IMR-90 (cell line): ENCODE measurements at places on chromosomes 6 and 20.
A peak's percentile ranks its signal among the peaks of the same experiment; 100 is the strongest.

DNA sequence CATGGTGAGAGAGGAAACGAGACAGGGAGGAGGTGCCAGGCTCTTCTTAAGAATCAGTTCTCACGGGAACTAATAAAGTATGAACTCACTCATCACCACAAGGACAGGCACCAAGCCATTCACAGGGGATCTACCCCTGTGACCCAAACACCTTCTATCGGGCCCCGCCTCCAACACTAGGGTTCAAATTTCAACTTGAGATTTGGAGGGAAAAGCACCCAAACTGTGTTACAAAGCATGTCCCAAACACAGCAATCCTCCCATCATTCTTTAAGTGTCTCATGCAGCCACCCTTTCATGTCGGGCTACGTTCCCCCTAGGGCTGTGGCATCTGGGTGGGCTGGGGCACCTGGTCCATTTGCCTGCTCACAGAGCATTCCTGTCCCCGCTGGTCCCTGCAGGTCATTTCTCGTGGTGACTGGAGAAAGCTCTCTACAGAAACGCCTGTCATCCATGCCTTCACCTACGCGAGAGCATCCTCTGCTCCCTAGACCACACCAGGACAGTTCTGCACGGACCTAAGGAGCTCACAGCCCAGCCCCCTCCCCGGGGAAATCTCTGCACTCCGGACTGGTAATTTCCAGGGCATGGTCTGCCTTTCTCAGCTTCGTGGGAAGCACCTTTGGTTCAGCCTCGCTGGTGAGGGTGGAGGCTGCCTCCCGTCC, 79.6 kb downstream of the TTLL2 start:
- no peak for DNase-seq

GRCh38 chr20:10919396-10920140, 245.8 kb upstream of the JAG1 start:
- peak; percentile 86 for DNase-seq

- DNase-seq, result no peak
Observed at GRCh38 chr20:52389606-52390005, 198.0 kb upstream of the ZFP64 start.

- DNase-seq, result peak; percentile 21
Observed at GRCh38 chr20:49482621-49483017, at the start of gene KCNB1. Gene KCNB1, minus strand, starts transcription at chr20:49482668. Its CDS starts 188 bp downstream, at chr20:49482480.

DNA sequence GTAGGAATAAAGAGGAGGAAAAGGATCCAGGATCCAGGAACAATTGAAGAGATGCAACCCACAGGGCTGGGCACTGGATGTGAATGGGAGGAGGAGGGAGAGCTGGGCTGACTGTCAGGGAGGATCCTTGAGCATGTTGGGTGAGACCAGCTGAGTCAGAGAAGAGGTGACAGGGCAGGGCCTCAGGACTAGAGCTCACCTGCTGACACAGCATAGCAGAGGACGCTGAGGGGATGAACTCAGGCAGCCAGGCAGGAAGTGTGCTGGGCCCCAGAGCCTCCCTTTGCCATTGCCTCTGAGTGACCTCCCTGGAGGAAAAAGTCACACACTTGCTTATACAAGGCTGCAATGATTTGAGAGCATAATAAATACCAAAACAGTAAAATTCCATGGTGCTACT, 72.3 kb downstream of the ZNF133 start:
- no peak for DNase-seq

DNA sequence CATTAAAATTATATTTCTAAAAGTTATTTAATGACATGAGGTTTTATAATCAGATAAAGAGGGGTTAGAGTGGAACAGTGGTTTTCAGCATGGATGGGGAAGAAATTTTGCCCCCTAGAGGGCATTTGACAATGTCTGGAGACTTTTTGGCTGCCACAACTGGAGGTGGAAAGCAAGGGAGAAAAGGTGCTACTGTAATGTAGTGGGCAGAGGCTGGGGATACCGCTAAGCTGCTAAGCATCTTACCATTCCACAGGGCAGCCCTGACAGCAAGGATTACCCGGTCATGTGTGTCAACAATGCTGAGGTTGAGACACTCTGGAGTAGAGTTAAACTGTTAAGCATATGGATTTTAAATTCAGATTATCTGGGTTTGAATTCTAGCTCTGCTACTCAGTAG, 52.9 kb upstream of the FABP7 start:
- DNase-seq, result peak; percentile 37

- DNase-seq, result no peak
Observed at GRCh38 chr6:140789466-140789865, 1343.3 kb upstream of the GJE1 start.

DNA sequence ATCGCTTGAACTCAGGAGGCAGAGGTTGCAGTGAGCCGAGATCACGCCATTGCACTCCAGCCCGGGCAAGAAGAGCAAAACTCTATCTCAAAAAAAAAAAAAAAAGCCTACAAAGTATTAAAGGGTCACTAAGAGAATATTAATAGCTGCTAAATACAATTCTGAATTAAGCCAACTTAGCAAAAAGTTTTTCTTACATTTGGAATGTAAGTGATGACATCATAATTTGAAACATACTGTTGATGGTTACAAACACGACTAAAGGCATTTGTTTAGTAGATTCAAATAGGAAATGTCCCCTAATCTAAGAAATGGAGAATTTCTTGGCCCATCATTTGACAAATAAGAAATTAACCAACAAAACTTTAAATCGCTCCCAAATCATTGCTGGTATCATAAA, 282.8 kb downstream of the RNGTT start:
- no peak for DNase-seq

GRCh38 chr20:14826543-14827313, 489.3 kb upstream of the FLRT3 start:
- no peak for DNase-seq

- no peak for DNase-seq
Observed at GRCh38 chr6:154800338-154800737, 67.1 kb downstream of the SCAF8 start.

DNA sequence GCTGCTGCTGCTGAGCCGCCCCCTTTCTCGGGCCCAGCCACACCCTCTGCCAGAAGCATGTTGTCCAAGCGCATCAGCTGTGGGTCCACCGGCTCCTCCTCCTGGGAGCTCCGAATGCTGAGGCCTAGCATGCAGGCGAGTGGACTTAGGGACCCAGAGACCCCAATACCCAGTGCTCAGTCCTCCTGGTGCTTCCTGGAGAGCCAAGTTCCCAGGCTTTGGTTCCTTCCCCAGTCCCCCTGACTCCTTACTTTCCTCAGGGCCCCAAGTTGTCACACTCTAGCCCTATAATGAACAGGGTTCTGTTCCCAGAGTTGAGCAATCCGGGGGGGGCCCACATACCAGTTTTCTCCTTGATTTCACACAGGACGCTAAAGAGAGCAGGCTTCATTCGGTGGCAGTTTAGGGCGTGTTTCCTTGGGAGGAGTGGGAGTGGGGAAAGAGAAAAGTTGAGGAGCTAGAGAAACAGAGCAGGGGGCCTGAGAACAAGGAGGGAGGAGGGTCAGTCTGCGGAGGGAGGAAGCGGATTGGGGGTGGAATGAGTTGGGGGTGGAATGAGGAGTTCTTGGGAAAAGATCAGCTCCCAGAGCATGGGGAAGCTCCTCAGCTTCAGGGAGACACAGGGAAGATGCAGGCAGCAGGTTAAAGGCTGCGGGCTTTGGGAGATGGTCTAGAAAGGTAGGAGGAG, 1.5 kb downstream of the PBX2 start:
- DNase-seq, result peak; percentile 12

DNA sequence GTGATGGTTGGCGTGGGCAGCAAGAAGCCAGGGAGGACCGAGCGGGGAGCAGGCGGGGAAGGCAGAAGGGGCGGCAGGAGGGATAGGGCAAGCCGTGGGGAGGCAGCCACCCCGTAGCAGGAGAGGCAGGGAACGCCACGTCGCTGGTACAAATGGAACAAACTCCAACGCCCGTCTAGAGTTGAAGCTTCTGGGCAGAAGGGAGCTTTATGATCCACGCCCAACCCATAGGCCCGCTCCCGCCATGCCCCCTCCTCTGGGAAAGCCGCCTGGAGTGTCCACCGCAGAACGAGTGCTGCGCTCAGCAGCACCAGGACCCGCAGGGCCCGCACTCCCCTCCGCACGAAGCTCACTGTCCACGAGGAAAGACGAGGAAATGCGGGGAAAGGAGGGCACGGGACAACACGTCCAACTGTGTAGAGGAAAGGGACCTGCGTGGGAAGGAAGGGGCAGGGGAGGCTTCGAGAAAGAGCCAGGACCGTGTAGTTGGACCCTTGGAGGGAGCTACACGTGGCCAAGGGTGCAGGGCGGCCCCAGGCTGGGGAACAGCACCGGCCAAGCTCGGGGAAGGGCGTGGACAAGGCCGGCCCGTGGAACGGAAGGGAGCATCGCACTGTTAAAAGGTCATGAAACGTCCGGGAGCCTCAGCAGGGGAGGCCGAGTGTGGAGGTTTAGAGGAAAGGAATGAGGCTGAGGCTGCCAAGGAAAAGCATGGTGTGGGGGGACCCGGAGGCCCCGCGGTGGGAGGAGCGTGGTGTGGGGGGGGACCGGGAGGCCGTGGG, 204.0 kb downstream of the DLL1 start:
- no peak for DNase-seq

DNA sequence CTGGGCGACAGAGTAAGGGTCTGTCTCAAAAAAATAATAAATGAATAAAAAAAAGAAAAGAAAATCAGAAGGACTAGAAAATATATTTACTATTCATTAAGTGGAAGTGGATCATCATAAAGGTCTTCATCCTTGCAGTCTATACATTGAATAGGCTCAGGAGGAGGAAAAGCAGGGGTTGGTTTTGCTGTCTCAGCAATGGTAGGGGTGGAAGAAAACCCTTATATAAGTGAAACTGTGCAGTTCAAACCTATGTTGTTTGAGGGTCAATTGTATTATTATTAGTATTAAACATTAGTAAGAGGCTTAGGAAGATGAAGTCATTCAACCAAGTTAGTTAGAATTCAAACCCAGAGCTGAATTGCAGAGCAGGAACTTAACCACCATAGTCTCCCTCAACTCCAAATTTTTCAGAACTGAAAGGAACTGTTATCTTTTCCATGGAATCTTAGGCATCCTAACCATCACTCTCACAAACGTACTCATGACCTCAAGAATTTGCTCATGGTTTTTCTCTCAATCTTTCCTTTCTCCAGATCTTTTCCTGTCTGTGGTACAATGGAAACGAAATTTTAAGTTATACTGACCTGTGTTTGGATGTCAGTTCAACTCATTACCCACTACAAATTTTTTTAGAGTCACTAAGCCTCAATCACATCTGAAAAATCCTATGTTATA, 7.7 kb upstream of the SMIM13 start:
- peak; percentile 79 for DNase-seq

DNA sequence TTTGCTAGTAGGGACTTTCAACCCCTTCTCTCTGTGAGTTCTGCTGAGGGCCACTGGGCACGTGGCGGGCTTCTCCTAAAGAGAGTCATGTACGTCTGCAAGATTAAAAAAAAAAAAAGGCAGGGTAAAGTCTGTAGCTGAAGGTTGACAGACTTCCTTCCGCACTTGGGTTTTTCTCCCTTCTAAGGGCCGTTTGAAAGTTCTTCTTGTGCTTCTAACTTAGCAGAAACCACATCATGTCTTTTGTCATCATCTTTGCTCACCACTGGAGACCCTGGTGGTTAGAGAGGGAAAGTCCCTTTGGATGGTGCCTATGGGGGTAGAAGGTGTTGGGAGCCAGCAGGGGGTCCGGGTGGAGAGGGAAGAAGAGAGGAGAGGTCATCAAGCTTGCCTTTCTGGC, 31.4 kb downstream of the PRDM1 start:
- no peak for DNase-seq
